ENCODE measurements at places on chromosomes 11 and 22. TPM values are rescaled to one million over a fixed set of nuclear protein-coding genes. Genes with fewer than 3 reads are reported as not detected.

GRCh38 chr11:69217276-69218105 lies 61.8 kb downstream of the SMIM38 start:
- ATAC-seq, result no peak

Gene SLCO2B1
- total RNA-seq, result 25.7 TPM

Gene RRM1
- 67.4 TPM for total RNA-seq

DNA sequence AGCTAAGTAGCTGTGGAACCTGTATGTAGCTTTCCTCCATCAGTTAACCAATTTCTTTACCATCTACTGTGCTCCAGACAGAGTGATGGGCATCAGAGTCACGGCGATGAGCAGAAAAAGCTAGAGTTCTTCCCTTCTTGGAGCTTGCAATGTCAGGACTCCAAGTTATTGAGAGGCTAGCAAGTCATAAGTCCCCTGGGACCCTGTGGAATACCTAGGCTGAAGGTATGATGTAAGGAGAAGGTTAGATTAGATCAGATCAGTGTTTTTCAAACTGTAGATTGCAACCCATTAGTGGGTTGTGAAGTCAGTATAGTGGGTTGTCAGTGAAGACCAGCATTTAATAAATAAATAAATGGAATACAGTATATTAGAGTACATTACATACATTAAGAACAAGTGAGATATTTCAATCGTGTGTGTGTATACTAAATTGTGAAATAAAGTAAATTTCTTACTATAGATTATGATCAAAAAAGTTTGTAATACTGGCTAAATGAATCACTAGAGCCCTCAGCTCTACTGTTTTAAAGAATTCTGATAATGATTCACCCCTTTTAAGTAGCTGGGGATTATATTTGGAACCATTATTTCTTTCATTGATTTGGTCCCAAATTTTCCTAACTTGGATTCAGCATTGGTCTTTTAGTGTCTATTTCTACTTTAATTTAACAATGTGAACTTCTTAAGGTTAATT lies 52.3 kb downstream of the RASSF10 start:
- no peak for ATAC-seq

Gene LRRC74B
- total RNA-seq, result not detected

DNA sequence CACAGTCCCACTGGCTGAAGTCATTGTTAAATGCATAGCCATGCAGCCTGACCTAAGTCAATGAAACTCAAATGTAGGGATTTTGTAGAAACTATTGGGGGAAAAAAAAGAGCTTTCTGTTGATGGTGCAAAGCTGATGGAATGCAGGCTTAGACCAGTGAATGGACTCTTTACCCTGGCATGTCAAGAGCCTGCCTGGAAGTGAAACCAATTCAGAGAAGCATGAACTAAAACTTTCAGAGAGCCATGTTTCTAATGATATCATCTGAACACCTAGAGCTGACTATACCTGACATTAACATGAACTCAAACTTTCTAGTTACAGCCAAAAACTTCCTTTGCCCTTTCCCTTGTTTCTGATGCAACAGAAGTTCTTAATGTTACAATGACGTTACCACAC lies 89.0 kb downstream of the APIP start:
- ATAC-seq, result no peak

GRCh38 chr11:117226388-117227385 lies 5.2 kb downstream of the PCSK7 start:
- peak; percentile 58 for ATAC-seq

- no peak for ATAC-seq
Observed at GRCh38 chr22:50610581-50610980, 10.0 kb downstream of the MAPK8IP2 start.

DNA sequence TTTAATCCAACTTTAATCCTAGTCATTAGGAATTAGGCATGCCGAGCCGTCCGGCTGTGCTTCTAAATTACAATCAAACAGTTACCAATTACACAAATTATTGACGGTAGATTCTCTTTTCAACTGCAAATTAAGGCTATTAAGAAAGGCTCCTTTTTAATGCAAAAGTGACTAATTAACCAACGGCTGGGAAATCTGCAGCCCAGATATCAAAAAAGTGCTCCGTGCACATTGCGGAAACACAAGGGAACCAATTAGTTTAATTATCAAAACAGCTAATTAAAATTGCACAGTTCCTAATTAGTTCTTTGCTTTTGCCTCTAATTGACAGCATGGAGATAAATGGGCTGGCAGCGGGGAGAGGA lies 19.4 kb upstream of the LMO1 start:
- ATAC-seq, result no peak

DNA sequence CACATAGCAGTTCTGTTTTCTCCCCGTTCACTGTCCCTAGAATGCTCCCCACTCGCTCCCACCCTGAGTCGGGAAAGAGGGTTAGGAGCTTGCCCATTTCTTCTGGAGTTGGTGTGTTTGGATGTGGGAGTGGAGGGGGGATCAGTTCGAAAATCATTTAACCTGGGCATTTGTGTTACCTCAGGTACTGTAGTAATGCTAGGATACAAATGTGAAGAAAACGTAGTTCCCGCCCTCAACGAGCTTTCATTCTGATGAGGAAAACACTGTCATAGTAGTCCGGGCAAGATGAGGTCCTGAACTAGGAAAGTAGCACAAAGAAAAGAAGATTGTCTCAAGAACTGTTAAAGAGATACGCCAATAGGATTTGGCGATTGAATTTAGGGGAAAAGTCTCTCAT lies 539 bp downstream of the SDHD start:
- ATAC-seq, result no peak

GRCh38 chr11:62008193-62008592 lies 40.8 kb upstream of the FTH1 start:
- ATAC-seq, result no peak

DNA sequence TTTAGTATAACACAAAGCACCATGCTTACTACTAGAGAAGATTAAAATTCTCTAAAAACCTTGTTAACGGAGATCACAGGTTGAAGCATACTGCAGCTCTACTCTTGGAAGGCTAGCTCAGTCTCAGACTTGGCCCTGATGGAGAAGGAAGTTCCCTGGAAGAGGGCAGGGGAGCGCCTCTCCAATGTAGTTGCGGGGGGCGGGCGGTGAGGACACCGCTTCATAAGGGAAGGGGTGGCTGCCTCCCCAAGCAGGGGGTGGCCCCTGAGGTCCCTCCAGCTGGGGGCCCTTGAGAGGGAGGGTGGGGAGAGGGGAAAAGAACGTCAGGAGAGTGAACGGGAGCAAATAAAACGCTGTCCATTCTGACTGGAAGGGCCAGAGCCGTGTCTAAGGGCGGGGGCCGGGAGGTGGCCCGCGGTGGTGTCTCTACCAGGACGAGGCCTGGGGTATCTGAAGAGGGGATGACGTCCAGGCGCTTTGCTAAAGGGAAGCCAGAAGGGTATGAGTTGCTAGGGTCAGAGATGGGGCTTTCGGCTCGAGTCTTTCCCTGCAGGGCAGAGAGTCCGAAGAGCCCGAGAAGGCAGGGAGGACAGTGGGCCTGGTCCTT lies 553 bp upstream of the USP47 start:
- peak; percentile 69 for ATAC-seq

Gene PVALB
- total RNA-seq, result not detected

GRCh38 chr22:17332109-17332800 lies 37.0 kb upstream of the CECR2 start:
- no peak for ATAC-seq

GRCh38 chr22:23822101-23822671 lies 16.6 kb downstream of the DERL3 start:
- ATAC-seq, result no peak

- ATAC-seq, result no peak
Observed at GRCh38 chr11:109970516-109971183, 122.5 kb upstream of the ZC3H12C start.

DNA sequence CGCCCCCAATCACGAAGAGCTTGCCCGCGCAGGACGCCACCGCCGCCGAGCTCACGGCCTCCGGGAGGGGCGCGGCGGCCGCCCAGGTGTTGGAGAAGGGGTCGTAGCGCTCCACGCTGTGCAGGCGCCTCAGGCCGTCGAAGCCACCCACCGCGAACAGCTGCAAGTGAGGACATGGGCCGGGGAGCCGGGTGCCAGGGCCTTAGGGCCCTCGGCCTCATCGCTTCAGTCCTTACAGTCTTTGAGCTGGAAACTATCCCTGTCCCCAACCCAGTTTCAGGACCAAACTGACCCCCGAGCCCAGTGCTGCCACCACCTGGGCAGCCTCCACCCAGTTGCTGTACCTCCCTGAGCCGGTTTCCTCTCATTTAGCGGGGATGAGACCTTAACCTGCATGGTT lies 7.6 kb downstream of the KLHL35 start:
- ATAC-seq, result no peak

GRCh38 chr11:75191330-75191717 lies 40.4 kb downstream of the SLCO2B1 start:
- ATAC-seq, result no peak

GRCh38 chr11:62851807-62852522 lies 12.6 kb upstream of the WDR74 start:
- no peak for ATAC-seq

GRCh38 chr11:108322666-108323065 lies 99.8 kb downstream of the ATM start:
- no peak for ATAC-seq

DNA sequence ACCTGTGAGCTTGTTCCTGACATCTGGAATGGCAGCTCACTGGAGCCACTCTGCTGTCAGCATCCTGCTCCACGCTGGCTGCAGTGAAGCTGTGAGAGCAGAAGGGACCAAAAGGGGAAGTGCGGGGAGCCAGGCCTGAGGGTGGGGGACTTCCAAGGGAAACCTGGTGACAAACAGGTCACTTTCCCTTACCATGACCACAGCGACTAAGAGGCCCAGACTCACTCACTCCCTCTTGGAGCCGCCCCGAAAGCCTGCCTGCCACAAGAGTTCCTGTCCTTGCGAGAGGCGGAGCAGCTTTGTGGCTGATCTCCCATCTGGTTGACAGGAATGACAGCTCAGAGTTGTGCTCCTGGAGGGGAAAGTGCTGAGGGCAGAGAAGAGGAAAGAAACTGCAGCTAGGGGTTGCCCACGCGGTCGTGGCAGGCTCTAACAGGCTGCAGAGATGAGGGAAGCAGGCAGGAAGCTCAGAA lies 183.8 kb upstream of the NTM start:
- ATAC-seq, result no peak

Gene ABTB2
- 7.6 TPM for total RNA-seq

Gene SLC43A3
- total RNA-seq, result 75.9 TPM

- no peak for ATAC-seq
Observed at GRCh38 chr11:81942646-81943045, 791.0 kb downstream of the FAM181B start.

- ATAC-seq, result no peak
Observed at GRCh38 chr11:42647993-42648392, 663.8 kb upstream of the API5 start.

DNA sequence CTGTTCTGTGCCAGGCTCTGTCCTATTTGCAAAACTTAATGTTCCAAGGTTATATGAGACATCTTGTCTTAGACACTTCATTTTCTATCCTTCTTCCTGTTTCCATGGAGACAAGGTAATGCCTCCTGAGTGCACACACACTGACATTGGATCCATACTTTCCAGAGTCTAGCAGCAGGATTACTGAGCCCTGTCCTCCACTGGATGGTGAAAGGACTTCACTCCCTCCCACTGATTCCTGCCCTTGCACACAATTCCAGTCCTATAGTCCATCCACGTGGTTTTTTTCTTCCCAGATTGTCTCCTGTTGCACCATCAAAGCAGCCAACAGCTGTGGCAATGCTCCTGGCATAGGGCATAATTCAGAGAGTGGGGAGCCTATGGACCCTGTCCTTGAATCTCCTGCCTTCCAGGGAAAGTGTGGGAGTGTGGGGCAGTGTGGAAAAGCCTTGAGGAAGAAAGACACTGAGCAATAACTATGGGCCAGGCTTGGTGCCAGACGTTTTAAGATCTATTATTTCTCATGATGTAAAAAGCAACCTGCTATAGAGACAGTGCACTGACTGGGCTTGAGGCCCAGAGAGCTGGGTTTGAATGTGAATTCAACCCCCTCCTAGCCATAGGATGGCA lies 31.3 kb downstream of the SERPINH1 start:
- peak; percentile 14 for ATAC-seq

GRCh38 chr11:61783717-61784505 lies 8.5 kb downstream of the TMEM258 start:
- no peak for ATAC-seq

- no peak for ATAC-seq
Observed at GRCh38 chr22:22880645-22881044, 7.0 kb upstream of the IGLL5 start.

- ATAC-seq, result no peak
Observed at GRCh38 chr11:121035169-121035755, 11.4 kb downstream of the TBCEL start.

Gene LGALS12
- total RNA-seq, result 0.47 TPM

DNA sequence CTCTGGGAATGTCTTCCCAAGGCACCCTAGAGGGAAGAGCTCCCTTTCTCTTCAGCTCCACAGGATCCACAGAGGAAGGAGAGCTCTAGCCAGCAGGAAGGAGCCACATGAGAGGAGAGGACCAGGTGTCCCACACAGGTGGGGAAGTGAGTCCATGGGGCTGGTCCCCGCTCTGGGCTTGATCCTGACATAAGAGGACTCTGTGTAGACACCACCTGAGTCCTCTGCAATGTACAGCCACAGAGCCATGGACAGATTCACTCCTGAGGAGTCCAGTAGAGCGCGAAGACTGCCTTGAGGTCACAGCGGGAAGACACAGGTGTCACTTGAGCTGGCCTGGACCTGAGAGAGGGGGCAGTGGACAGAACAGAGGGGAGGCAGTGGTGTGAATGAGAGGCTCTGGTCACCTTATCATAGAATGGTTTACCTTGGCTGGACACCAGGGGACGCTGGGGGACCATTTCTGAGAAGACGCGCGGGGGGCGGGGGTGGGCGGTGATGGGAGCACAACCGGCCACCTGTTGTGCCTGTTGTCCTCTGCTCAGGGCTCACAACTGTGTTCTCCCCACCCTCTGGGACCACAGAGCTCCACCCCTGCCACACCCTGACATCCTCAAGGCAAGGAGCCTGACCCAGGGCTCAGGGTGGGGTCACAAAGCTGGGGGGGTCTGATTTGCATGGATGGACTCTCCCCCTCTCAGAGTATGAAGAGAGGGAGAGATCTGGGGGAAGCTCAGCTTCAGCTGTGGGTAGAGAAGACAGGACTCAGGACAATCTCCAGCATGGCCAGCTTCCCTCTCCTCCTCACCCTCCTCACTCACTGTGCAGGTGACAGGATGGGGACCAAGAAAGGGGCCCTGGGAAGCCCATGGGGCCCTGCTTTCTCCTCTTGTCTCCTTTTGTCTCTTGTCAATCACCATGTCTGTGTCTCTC lies 128.2 kb downstream of the ZNF280B start:
- ATAC-seq, result no peak

DNA sequence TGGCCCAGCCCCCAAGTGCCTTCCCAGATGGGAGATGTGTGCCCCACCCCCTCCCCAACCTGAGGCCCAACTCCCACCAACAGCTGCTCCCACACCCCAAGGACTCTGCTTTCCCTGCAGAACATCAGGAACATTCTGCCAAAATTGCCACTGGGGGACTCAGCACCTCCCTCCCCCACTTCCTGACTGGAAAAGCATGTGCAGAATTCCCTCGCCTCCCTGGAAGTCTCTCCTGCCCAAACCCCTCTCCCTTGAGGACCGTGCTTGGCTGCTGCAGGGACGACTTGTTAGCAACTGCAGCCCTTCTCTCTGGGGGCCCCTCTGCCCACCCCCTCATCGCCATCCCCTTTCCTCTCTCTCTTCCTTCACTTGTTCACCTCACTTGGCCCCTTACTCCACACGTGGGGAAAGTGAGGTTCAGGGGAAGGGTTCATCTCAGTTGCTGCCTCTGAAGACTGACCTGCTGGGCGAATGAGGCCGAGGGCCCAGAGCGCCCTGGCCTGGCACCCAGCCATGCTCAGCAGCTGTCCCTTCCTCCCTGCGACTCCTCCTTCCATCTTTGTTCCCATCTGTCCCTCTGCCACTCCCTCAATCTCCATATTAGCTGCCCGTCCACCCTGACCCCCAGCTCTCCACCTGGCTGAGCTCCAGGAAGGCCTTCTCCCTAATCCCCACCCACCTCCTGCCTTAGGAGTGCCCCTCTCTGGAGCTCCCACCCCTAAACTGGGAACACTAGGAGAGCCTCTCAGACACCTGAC lies 105.1 kb downstream of the CHST1 start:
- ATAC-seq, result no peak

Data from gastroesophageal sphincter (tissue), 4 donors.